ENCODE measurements at places on chromosomes 7 and 10.

- no peaks in the 10 kb centered on the region for H3K36me3 ChIP-seq
- peak; percentile 64 for DNase-seq
- no peaks in the 10 kb centered on the region for H3K4me1 ChIP-seq
- H3K27ac ChIP-seq, result no peak overlapping the region
- no peaks in the 10 kb centered on the region for H3K27me3 ChIP-seq
- H3K4me3 ChIP-seq, result no peak overlapping the region
Observed at GRCh38 chr10:115355162-115355760, 262.1 kb downstream of the ATRNL1 start.

GRCh38 chr7:112204499-112205342, 1.5 kb downstream of the DOCK4 start:
- no peaks in the 10 kb centered on the region for H3K4me1 ChIP-seq
- H3K27ac ChIP-seq, result no peak overlapping the region
- peak overlapping the region; percentile 95 for H3K4me3 ChIP-seq

DNA sequence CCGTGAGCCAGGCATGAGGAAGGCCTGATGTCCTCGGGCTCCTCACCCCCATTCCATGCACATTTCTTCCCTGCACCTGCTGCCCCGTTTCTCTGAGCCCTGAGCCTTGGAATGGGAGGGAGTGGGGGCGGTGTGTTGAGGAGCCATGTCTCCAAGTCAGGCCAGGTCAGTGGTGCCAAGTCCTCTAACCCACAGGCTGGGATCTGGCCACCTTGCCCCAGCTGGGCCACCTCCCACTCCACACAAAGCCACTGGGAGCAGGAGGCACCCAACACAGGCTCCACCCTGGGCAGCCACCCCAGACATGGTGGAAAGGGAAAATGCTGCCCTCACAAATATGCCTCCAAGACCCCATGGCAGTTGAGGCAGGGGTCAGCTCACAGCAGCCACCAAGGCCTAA, 27.7 kb downstream of the ZCCHC24 start:
- H3K4me1 ChIP-seq, result no peaks in the 10 kb centered on the region
- DNase-seq, result no peak
- H3K36me3 ChIP-seq, result no peaks in the 10 kb centered on the region
- H3K27ac ChIP-seq, result no peak overlapping the region
- no peak overlapping the region for H3K4me3 ChIP-seq

DNA sequence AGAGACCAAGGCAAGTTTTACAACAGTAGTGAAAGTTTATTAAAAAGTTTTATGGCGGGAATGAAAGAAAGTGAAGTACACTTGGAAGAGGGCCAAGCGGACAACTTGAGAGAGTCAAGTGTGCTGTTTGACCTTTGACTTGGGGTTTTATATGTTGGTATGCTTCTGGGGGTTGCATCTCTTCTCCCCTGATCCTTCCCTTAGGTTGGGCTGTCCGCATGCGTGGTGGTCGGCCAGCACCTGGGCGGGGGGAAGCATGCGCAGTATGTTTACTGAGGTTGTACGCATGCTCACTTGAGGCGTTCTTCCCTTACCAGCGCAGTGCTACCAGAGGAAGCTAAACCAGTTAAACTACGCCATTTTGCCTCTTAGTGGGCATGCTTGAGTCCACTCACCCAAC, 31.9 kb downstream of the NUP42 start:
- no peaks in the 10 kb centered on the region for H3K4me1 ChIP-seq
- H3K27ac ChIP-seq, result no peak overlapping the region
- no peaks in the 10 kb centered on the region for H3K27me3 ChIP-seq
- DNase-seq, result no peak
- no peaks in the 10 kb centered on the region for H3K36me3 ChIP-seq

DNA sequence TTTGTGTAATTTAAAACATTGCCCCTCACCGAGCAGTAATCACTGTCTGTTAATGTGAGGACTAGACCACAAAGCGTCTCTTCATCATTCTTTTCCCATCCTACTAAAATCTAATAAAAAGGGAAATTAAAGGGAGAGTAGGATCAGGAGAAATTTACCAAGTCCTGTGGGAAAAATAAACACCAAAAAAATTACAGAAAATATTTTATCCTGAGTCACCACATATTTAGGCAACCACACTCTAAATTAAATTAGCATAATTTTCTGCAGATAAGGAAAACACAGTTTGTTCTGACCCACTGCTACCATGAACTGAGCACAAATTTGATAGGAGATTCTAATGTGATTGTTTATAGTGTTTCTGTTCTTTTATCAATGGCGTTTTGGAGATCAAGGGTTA, 49.3 kb downstream of the CCDC6 start:
- no peak overlapping the region for H3K27ac ChIP-seq
- no peaks in the 10 kb centered on the region for H3K27me3 ChIP-seq
- peaks cover 12% of the 10 kb centered on the region for H3K36me3 ChIP-seq
- H3K4me3 ChIP-seq, result no peak overlapping the region
- peaks cover 3% of the 10 kb centered on the region for H3K4me1 ChIP-seq
- DNase-seq, result no peak
